Stimulated activated CD4-positive, alpha-beta T cell treated with anti-CD3 and anti-CD28 coated beads, Interleukin-2, amount 100 ng/mL, for 4 hours (primary cell): ENCODE measurements at places on chromosomes 4 and X.
A peak's percentile ranks its signal among the peaks of the same experiment; 100 is the strongest.

DNA sequence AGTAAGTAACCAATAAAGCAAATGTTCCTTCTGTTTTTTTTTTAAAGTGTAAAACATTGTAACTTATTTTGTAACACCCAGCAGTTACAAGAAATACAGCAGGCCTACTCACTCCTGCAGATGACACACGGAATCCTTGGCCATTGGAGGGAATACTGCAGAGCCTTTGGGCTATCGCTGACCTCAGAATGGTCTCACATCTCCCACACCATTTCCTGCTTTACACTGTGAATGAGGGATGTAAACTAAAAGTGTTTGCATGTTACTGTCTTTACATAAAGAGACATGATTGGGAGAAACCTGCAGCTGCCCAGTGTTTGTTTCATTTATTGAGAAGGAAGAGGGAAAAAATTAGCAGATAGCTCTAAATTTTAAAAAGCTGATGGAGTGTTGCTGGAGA is 64.1 kb downstream of the USP46 start:
- no peak for DNase-seq

- peak; percentile 40 for DNase-seq
Observed at GRCh38 chrX:48071064-48071985, at the start of gene ZNF630. ZNF630 (minus strand) TSS chrX:48071640; CDS start chrX:48066886, 4,754 bp downstream.

GRCh38 chr4:152689615-152690501 is 10.1 kb upstream of the TMEM154 start:
- no peak for DNase-seq

GRCh38 chrX:123797543-123798447 is 62.1 kb upstream of the XIAP start:
- no peak for DNase-seq

DNA sequence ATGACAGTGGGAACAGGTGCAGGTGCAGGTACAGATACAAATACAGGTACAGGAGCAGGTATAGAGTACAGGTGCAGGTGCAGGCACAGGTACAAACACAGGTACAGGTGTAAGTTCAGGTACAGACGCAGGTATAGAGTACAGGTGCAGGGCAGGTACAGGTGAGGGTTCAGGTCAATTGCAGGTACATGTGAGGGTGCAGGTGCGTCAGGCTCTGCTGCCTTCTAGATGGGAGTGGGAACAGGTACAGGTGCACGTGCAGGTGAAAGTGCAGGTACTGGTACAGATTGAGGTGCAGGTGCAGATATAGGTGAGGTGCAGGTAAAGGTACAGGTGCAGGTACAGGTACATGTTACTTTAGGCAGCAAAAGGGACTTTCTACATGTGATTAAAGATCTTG is 85.7 kb downstream of the CRLF2 start:
- DNase-seq = no peak

- no peak for DNase-seq
Observed at GRCh38 chrX:110806145-110806544, 10.5 kb upstream of the CHRDL1 start.

DNA sequence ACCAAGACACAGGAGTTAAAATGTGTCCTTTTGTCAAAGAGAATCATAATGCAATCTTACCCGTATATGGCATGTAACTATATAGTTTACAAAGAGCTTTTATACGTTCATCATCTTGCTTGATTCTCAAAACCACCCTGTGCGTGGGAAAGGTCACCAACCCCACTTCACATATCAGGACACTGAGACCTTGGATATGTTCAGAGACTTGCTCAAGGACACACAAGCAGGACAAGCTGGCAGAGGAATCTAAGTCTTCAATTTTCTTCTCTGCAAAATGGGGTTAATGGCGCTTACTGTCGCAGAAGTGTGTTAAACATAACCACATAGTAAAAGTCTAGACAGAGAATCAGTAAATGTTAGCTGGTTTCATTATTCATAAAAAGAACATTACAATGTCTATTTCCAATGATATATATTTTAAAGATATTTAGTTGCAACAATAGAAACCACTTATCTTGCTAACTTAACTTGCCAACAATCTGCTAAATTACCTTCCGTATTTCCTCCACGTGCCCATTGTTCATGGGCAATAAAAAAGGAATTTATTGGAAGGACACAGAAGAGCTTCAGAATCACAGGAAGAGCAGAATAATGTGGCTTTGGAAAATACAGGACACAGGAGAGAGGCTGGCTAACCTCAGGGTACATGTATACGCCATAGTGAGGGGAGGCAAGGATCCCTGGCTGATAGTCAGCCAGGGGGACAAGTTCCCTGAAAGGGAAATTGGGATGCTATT is 64.6 kb upstream of the TAPT1 start:
- DNase-seq = no peak

DNA sequence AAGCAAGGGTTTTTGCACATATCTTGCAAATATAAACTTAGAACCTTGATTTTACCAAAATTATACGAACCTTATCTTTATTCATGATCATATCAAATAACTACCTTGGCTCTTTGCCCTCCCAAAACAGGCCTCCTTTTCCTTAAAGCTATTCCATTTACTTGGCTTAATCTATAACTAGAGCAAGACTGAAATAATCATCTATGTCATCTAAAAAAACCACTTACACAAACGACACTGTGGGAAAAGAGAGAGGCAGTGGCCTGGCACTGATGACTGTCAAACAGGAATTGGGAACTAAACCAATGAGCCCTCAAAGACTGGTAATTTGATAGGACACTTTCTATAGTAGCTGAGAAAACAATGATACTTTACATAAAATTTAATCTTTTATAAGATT is 11.7 kb upstream of the PTPN13 start:
- no peak for DNase-seq

GRCh38 chrX:139877710-139878414 is 55.0 kb downstream of the ATP11C start:
- DNase-seq = no peak

GRCh38 chrX:129696463-129697155 is 41.9 kb upstream of the APLN start:
- no peak for DNase-seq

DNA sequence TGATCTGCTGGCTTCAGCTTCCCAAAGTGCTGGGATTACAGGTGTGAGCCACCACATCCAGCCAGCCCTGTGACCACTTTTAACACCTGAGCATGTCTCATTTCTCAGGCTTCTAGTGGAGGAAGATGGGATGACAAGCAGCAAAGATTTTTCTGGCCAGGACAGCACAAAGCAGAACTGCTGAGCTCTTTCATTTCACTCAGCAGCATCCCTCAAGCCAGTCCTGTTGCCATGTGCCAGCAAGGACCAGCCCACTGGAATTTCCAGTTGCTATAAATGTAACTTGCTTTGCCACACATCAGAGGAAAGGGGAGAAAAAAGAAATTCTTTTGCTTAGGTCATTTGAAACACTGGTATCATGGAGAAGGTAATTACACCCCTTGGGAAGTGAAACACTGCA is 75.9 kb downstream of the SLC9A7 start:
- DNase-seq = no peak

DNA sequence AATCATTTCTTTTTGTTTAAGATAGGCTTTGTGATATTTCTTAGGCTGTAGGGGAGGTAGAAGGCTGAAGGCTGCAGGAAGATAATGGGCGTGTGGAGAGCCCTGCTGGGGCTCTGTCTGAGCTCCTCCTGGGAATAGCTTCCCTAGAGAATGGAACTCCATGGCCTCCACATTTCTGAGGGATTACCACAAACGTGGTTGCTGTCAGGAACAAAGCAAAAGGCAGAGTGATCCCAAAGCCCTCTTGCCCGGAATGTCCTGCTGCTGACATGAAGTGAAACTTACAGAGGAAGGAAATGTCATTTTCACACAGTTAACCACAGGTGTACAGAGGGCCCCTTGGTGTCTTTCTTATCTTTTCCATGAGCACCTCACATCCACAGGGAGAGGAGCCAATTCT is 89.3 kb downstream of the DDIT4L start:
- DNase-seq = no peak

GRCh38 chr4:147206807-147207206 is 261.1 kb upstream of the TTC29 start:
- no peak for DNase-seq

DNA sequence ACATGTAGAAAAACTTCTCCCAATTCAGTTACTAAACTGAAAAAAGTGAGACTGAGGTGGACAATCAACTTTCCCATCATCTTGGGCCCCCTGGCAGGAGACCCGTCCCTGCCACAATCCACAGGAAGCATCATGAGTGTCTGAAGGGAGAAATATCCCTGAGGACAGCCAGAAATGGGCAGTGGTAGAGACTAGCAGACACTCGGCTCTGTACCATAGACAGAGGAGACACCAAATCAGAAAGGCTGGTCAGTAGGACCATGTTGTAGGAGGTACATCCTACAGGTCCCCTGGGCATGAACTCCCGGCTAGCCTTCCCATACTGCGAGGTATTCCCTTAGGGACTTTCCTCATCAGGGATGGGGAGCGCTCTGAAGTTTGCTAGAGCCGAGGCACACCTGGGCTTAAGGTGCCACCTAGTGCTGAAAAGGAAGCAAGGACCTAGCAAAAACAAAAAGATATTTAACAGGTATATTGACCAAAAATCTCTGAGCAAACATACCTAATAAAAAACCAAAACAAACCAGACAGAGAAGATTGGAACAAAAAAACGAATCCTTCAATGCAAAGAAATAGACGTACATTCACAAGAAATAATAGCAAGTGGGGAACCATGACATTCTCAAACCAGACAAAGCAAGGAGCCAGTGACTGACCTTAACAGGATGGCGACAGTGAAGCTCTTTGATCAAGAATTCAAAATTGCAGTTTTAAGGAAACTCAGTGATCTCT is 55.6 kb downstream of the HAUS3 start:
- DNase-seq = no peak

- no peak for DNase-seq
Observed at GRCh38 chr4:42906891-42907759, 14.6 kb downstream of the GRXCR1 start.
